ENCODE measurements at places on chromosomes 3 and 15.

GRCh38 chr15:43241100-43241499 is 20.3 kb upstream of the EPB42 start:
- no peak for DNase-seq

GRCh38 chr15:68631601-68632051 is 52.8 kb downstream of the CORO2B start:
- DNase-seq: peak; percentile 84

DNA sequence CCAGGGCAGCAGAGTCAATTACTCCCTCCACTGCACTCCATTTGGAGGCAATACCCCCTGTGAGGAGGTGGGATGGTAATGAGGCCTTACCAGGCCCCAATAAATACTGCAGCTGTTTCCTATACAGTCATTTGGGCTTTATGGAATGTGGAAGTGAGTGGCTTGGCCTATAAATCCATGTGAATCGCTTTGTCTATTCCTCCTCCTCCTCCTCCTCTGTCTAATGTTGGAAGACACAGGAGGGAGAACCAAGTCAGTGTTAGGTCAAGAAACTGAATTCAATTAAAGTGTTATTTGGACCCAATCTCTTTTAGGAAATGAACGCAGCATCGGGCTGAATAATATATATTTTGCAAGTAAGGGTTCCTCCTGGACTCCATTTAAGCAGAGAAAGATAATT is 17.3 kb upstream of the SRGAP3 start:
- DNase-seq: no peak

DNA sequence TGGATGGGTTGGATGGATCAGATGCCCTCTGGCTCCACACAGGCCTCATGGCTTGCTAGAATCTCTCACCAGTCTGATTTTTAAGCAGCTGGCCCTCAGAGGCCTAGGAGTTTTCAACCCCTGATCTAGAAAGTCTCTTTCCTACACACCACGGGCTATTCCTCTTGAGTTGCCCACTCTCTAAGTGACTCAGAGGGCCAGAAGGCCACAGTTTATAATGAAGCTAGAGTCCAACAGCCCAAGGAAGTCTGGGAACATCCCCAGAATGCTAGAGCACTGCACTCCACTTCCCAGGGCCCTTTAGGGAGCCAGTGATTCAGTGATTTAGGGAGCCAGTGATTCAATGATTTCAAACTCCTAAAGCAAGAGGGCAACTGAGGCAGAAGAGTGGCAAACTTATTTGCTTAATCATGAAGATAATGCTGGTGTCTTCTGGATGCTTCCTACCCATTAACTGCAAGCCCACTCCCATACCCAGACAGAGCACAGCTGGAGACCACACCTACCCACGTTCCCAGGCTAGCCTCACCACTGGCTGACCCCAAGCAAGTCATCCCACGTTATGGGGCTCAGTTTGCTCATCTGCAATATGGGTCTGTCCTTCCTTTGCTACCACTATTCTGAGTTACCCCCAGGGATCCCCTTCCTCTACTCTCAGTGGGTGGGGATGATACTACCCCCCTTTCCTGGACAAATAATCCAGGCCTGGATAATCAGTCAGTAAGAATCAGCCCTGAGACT is 36.7 kb downstream of the ABTB1 start:
- DNase-seq: no peak

- DNase-seq: no peak
Measured at GRCh38 chr3:135771760-135772159, 193.8 kb upstream of the PPP2R3A start.

- no peak for DNase-seq
Measured at GRCh38 chr3:58766587-58767282, 100.2 kb upstream of the FAM3D start.

- no peak for DNase-seq
Measured at GRCh38 chr3:155948476-155948875, 78.0 kb downstream of the GMPS start.

GRCh38 chr3:187150599-187150998 is 11.3 kb upstream of the RPL39L start:
- no peak for DNase-seq

DNA sequence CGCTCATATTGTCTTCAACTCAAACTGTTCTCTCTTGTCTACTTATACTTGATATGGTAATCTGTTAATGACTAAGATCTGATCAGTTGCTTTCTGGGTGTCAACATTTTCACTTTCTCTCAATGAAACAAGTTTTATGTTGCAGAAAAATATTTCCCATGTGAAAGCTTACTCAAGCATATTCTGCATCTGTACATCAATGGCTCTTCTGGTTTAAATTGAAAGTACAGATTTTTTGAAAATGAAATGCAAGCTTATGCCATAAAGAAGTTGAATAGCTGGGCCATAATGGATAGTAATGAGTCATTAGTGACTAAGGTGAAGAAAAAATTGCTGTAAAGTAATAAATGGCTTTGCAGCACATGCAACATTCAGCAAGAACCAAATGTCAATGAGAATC is 140.7 kb downstream of the BCHE start:
- DNase-seq: no peak

- no peak for DNase-seq
Measured at GRCh38 chr15:57228395-57228794, 147.9 kb upstream of the CGNL1 start.

DNA sequence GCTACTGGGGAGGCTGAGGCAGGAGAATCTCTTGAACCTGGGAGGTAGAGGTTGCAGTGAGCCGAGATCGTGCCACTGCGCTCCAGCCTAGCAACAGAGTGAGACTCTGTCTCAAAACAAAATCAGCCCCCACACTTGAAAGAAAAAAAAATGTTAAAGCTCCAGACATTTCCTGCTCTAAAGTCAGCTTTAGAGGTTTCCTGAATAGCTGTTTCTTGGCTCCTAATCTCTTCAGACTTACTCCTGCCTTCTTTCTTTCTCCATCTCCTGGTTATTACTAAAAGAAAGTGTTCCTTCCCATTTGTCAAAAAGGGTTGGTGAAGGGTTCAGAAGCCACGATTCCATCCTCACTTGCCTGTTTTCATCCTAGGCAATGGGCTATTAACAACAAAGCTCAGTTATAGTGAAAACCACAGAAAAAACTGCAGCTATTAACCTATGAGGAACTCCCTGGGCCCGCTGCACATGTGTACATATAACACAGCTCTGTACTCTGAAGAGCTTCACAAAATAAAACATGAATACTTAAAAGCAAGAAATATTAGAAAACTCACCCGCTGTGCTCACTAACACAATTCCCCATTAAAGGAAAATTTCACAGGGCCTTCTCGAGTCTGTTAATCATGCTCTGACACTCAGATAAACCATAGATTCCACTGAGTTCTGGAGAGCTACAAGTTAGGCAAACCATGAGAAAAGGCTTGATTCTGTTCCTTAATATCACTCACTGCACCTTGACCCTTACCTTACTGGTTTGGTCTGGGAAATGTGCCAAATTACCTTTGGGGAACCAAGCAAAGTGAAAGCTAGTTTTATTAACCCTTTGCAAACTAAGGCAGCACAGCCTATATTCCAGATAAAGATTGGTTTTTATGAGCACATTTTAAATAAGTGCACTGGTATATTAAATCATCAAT is 89.9 kb upstream of the TSPAN3 start:
- no peak for DNase-seq

DNA sequence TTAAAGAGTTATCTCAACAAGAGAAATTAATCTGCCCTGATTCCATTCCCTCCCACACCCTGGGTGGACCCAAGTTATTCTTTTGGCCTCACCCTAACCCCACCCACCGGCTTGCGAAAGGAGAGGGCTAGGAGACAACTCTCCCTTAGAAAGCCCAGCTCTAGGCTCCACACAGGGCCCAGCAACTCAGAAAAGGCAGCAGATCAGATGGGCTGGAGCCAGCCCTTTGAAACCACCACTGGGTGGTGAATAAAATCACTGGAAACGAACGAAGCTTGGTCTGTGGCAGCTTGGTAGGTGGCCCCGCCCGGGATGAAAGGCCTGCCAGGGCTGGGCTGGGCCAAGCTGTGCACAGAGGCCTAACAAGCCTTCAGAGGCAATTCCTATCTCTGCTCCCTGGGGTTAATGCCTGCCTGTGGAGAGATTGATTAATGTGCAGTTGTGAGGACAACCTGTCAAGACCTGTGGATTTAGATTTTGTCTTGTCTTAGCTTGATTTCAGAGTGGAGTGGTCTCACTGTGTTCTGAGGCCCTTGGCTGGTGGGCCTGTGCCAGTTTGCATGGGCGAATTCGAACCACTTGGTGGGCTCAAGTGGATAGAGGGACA is 38.8 kb downstream of the BHLHE40 start:
- no peak for DNase-seq

GRCh38 chr15:81747482-81747881 is 298.3 kb downstream of the MEX3B start:
- DNase-seq: no peak

DNA sequence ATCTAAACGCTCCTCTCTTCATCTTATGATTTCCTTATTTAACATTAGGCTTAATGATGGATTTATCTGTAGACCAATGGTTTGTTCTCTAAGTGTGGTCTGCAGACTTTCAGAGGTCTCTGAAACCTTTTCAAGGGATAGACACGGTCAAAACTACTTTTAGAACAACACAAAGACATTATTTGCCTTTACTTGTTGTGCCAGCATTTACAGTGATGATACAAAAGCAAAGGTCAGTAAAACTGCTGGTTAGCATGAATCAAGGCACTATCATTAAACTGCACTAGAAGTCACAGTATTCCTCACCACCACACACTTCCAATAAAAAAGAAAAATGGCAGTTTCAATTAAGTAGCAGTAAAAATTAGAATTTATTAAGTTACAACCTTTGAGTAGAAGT is 24.4 kb upstream of the IGDCC4 start:
- no peak for DNase-seq

DNA sequence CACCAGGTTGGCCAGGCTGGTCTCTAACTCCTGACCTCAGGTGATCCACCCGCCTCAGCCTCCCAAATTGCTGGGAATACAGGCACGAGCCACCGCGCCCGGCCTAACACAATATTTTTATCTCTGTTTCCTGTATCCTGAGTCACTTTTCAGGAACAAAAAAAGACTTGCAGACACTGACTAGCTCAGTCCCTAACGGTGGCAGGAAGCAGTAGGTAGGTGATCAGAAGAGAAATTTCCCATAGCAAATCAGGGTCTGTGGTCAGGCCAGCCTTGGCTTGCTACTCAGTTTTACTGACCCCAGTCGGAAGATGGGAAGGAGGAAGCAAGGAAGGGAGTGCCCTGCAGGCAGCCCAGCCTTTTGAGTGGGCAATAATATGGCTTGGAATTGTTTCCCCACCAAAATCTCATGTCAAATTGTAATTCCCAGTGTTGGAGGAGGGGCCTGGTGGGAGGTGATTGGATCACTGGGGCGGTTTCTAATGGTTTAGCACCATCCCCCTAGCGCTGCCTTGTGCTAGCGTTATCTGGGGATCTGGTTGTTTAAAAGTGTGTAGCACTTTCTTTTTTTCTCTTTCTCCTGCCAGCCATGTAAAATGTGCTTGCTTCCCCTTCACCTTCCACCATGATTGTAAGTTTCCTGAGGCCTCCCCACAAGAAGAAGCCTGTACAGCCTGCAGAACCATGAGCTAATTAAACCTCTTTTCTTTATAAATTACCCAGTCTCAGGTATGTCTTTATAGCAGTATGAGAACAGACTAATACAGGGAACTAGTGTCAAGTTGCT is 19.5 kb upstream of the CDCP1 start:
- no peak for DNase-seq

Measured in NCI-H1092 (cell line).